A172 (cell line): ENCODE measurements at places on chromosomes 13 and 19. TPM values are rescaled to one million over a fixed set of nuclear protein-coding genes. Genes with fewer than 3 reads are reported as not detected.

DNA sequence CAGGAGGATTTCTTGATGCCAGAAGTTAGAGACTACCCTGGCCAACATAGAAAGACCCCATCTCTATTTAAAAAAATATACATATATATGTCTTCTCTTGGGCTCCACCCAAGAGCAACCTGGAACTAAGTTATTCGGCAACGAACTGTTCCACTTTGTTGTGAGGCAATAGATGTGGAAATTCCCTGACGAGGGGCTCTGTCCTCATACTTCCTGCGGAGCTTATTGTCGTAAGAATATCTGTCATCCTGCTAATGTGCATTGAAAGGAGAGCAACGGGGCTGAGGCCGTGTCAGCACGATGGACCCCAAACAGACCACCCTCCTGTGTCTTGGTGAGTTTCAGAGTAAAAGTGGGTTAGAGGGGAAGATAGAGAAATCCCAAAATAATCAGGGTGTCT, at the start of gene FCAR:
TSS of gene FCAR (plus strand) at position 246 of the 400 bp plus-strand sequence. CDS start at position 301, 55 bp downstream.
- DNase-seq, result no peak

CCDC194 gene
- total RNA-seq, result not detected in 2 replicates

KISS1R gene
- not detected in 2 replicates for total RNA-seq

DNA sequence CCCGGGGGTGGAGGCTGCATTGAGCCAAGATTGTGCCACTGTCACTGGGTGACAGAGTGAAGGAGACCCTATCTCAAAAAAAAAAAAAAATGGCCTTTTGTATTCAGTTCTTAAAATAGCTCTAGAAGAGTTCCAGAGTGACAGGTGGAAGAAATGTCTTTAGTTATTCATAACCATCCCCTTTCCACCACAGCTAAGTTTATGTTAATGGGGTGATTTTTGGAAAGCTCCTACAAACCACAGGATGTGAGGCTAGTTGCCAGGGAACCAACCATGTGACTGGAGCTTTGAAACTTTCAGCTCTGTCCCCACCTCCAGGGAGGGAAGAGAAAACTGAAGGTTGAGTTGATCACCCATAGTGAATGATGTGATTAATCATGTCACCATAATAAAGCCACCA, 6.9 kb downstream of the ZNF490 start:
- DNase-seq, result peak; percentile 78

CGB2 gene
- total RNA-seq, result not detected in 2 replicates

GRIK5 gene
- 0.76 and 1.9 TPM in 2 replicates for total RNA-seq

DNA sequence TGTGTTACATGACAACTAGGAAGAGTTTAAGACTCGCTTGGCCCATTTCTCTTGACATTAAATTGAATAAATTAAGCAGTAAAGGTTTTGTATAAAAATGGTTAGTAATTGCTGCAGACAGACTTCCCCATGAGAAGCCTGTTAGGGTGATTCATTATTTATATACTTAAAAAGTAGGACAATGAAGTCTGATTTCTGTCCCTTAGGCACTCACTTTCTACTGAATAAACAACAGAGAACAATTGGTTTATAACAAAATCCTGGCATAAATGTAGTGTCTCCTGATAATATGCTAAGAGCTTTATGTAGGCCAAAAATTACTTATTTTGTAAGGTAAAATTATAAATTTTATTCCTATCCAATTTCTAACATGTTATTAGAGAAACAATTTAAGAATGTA, 2138.5 kb upstream of the PCDH20 start:
- DNase-seq, result no peak

DNA sequence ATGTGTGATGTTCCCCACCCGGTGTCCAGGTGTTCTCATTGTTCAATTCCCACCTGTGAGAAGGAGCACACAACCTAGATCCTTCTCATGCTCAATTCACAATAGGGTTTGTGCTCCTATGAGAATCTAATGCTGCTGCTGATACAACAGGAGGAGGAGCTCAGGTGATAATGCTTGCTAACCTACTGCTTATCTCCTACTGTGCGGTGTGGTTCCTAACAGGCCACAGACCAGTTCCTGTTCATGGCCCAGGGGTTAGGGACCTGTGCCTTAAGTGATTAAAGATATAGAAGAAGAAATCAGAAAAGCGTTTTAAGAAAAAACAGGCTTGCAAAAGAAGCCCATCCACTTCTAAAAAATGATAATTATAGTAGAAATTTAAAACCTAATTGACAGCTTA, 17.5 kb downstream of the DLEU7 start:
- no peak for DNase-seq

DNA sequence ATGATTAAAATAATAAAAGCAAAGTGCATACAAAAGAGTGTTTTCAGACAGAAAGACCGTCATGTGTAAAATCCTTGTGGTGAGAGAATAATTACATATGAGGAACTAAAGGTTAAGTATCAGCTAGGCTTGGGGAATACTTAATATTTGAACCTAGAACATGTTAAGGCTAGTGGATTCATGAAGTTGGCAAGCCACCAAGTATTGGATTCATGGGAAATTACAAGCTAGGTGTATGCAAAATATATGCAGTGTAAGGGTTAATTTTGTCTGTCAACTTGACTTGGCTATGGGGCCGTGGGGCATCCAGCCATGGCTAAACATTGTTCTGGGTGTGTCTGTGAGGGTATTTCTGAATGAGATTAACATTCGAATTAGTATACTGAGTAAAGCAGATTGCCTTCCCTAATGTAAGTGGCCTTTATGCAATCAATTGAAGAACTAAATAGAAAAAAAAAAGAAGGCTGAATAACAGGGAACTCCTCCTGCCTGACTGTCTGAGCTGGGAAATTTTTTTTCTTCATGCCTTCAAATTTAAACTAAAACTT, 533.5 kb upstream of the KLF12 start:
- no peak for DNase-seq

GRCh38 chr13:98976941-98977340, 923 bp downstream of the DOCK9 start:
- DNase-seq, result peak; percentile 31

GRCh38 chr19:35715981-35716800, 1.6 kb upstream of the KMT2B start:
- no peak for DNase-seq

DNA sequence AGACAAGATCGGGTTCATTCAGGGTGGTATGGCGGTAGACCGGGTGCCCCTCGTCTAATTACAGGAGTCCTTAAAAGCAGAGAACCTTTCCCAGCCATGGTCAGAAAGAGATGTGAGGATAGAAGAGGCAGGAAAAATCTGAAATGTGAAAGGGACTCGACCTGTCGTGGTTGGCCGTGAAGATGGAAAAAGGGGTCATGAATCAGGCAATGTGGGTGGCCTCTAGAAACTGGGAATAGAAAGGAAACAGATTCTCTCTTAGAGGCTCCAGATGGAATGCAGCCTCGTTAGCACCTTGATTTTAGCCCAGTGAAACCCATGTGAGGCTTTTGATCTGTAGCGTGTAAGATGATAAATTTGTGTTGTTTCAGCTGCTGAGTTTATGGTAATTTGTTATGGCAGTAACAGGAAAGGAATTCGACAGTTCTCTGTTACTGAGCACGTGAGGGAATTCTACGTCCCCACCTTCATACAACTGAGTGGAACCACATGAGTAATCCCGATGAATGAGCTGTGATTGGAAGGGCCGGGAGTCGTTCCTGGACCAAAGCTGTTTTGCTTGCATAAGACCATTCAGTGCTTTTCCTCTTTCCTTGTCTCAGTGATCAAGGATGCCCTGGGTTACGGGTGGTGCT, 11.0 kb upstream of the CA11 start:
- DNase-seq, result peak; percentile 86

IZUMO2 gene
- not detected in 2 replicates for total RNA-seq

- no peak for DNase-seq
These were observed 9.2 kb downstream of the SBNO2 start for GRCh38 chr19:1164684-1165531.

- DNase-seq, result no peak
These were observed 288.6 kb upstream of the PCDH9 start for GRCh38 chr13:67518785-67519184.

DNA sequence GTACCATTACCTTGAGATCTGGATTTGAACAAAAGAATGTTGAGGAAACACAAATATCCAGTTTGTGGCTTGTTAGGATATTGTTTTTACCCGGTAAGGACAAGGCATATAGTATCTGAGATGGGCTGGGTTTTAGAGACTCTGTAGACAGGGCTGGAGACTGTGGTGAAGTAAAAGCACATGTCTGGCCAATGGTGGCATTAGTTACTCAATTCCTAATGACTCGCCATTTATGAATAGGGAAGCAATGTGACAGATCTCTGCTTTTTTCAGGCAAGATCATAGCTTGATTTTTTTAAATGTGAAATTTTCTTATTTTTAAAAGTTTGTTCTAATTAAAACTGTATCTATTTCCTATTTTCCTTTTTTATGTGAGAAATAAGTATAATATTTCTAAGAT, 371.1 kb upstream of the SPRY2 start:
- DNase-seq, result no peak

DNA sequence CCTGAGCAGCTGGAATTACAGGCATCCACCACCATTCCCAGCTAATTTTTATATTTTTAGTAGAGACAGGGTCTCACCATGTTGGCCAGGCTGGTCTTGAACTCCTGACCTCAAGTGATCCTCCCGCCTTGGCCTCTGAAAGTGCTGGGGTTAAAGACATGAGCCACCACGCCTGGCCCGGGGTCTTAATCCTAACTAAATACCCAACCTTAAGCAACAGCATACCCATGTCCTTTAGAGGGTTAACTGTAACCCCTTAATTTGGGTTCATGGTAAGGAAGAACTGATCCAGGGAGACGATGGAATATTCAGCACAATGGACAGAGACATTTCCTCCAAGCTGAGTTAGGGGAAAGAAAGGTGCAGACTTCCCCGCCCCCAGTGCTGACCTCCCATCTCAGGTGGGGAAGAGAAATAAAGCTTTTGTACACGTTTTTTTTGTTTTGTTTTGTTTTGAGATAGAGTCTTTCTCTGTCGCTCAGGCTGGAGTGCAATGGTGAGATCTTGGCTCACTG, 8.7 kb upstream of the GALP start:
- DNase-seq, result peak; percentile 34

DNA sequence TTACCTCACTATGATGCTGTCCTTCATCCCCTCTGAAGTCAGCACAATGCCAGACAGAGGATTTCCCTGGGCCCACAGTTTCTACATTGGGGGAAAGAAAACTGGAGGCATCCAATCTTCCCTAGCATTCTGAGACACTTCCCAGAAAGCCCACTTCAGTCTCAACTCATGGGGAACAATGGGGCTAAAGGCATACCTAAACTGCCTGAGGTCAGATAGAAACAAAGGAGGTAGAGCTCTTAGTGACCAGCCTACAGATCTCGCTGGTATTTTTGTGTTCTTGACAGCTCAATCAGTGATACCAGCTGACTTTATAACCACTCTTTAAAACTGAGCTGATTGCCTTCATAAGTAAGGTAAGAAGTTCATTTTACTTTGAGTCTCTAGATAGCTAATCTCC, 881.0 kb upstream of the GPC6 start:
- DNase-seq, result no peak

TM9SF2 gene
- total RNA-seq, result 220 and 229 TPM in 2 replicates

TTYH1 gene
- total RNA-seq, result not detected in 2 replicates
